ENCODE measurements at places on chromosomes 4 and X. TPM values are rescaled to one million over a fixed set of nuclear protein-coding genes. Genes with fewer than 3 reads are reported as not detected.

DNA sequence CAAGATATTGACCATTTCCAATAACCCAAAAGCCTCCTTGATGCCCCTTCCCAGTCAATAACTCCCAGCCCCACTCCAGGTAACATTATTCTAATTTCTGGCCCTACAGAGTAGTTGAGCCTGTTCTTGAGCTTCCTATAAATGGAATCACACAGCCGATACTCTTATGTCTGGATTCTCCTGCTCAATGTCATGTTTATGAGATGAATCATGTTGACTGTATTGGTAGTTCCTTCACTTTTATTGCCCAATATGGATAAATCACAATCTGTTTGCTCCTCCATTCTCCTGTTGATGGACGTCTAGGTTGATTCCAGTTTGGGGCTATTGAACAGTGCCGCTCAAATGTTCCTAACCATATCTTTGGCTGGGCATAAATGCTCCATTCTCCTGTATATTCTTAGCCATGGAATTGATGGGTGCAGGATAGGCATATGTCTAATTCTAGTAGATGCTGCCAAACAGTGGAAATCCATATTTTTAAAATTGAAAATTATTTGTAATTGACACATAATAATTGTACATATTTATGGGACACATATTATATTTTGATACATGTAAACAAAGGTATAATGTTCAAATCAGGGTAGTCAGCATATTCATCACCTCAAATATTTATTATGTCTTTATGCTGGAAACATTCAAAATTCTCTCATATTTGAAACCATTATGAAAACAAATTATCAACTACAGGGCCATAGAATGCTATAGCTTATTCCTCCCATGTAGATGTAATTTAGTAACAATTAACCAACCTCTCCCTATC is 40.5 kb upstream of the SLC2A9 start:
- DNase-seq = no peak

Gene NDNF
- 3.7 TPM for total RNA-seq

DNA sequence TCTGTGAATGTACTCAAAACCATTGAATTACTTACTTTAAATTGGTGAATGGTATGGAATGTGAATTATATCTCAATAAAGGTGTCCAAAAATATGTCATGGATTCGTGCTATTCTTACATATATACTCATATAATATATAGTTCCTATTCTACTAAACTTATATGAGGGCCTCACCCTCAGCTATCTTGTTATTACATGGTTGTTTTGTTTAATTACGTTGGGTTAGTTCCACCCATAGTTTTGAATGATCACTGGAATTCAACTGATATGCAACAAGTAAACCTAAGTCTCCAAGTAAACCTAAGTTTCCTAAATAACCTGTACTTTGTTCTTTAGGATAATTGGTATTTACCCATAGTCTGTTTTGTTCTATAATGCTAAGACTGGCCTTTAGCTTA is 30.6 kb upstream of the CD99L2 start:
- DNase-seq = no peak

DNA sequence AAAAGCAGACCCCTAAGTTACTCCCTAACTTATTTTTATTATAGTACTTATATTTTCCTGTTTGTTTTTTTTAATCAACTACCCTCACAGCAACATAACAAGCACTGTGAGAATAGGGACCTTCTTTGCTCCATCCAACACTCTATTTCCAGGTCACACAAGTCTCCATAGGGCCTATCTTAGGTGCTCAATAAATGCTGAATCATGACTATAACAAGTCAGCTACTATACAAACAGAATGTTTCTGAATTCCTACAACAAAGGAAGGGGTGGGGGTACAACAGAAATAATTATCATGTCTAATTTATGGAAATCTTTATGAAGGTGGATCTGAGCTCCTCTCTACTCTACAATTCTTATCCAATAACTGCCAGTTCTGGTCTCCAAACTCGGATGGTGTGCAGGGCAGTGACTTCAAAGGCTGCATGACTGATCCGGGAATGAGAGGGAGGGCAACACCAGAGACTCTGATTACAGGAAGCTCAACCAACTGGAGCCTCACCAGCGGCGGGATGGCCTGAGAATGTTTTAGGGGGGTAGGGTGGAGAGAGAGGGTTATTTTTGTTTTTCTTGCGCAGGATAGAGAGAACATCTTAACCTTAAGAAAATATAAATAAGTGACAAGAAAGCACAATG is 71.1 kb downstream of the HADH start:
- DNase-seq = no peak

Gene USP17L21
- total RNA-seq = not detected

Gene XG
- total RNA-seq = 43.2 TPM

GRCh38 chrX:16544969-16545368 is 105.0 kb upstream of the S100G start:
- DNase-seq = no peak

GRCh38 chr4:89344571-89344970 is 37.0 kb upstream of the GPRIN3 start:
- DNase-seq = no peak

- DNase-seq = no peak
These were observed 15.4 kb downstream of the CCDC110 start for GRCh38 chr4:185456131-185456530.

Gene LRCH2
- total RNA-seq = 0.42 TPM

GRCh38 chrX:37912304-37912703 is 64.9 kb upstream of the DYNLT3 start:
- no peak for DNase-seq

DNA sequence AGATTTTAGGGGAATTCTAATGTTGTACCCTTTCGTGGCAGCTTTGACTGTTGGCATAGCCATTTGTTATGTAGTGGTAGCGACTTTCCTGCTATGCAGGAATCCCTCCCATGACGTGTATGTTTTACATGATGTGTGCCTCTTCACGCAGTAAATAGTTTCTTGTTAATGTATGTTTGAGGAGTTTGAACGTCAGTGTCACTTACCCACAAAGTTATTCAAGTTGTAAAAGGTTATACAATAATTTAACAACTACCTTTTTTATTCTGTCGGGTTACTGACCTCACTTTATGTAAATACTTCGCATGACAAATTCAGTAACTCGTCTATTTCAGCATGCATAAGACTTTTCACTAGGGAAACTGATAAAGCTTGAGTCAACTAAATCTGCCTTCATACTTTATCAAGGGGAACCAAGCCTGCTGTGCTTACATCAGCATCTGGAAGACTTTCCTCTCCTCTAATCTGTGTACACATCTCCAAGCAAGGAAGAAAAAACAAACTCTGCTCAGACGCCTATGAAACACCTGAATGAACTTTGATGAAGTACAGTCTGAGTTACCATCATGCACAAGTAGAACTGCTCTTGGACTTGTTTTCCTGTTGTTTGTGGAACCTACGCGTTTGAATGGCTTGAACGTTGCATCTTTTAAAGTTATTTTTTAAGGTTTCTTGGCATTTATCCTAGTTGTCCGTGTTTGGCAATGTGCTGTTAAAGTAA is 61.2 kb downstream of the SLC9A6 start:
- no peak for DNase-seq

- DNase-seq = no peak
These were observed 6.3 kb downstream of the KLF3 start for GRCh38 chr4:38670109-38670901.

Gene SGMS2
- 88.8 TPM for total RNA-seq

DNA sequence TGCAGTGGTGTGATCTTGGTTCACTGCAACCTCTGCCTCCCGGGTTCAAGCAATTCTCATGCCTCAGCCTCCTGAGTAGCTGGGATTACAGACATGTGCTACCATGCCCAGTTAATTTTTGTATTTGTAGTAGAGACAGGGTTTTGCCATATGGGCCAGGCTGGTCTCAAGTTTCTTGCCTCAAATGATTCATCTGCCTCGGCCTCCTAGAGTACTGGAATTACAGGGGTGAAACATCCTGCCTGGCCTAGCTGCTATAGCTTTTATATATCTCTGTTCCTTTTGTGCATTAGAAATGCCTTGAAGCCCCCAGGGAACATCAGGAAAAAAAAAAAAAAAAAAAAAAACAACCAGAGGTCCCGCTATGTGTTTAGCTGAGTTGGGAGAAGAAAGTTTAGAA is 34.8 kb downstream of the UBE2K start:
- no peak for DNase-seq

Gene RLIM
- total RNA-seq = 20.8 TPM

DNA sequence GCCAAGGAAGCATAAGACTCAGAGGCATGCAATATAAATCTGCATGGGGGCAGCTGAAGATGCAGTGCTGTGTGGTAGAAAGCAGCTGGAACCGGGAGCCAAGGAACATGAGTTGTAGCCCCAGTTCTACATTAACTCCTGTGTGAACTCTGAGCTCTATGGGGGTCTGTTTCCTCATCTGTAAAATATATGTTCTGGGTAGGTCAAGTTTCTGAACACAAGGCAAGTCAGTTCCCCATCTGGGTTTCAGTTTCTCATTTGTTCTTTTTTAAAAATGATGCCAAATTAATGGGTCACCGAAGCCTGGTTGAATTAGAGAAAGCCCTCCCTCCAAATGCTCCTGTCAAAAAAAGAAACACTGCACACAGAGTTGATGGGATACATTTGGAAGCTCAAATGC is 24.0 kb downstream of the UNC5C start:
- no peak for DNase-seq

DNA sequence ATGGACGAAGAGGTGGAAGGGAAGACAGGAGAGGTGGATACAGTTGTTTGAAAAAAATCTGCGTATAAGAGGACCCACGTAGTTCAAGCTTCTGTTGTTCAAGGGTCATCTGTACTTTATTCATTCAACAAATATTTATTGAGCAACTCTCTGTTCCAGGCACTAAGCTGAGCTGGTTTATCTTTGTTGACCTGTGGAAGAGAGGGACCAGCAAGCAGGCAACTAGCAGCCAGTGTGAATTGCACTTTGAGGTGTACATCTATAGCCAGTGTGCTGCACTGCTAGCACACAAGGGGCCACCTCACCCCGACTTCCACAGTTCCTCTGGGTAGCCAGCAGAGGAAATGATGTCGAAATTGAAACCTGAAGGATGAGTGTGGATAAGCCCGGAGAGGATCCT is 191.4 kb downstream of the SOWAHB start:
- DNase-seq = no peak

DNA sequence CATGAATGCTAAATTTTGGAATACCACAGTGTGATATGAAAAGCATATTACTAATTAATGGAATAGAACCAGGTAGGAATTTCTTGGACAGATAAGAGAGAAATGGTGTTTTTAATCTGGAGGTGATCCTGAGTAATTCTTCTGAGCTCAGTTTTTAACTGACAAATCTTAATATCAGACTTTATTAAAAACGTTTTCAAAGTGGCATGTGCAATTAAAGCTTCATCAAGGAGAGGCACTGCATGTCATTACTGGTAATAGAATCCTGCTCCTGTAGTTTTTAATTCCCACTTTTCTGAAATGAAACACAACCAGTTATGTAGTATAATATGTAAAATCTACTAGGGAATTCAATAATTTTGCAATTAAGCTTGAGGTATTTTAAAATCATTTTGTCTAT is 7.0 kb upstream of the PTTG2 start:
- no peak for DNase-seq

DNA sequence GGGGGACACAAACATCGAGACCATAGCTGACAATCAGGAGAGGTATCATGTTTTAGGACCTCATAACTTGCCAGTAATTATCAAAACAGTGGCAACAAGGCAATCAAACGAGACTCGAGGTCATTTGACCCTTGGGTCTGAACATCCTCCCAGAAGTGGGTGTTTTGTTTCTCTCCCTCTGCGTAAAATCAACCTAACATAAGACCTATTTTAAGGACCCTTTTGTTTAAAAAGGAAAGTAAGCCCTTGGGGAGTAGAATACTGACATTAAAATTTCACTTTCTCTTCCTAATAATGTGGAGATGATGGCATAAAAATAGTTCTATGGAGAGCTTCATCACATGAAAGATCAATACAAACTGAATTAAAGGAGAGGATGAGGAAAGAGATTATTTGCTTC is 106.2 kb upstream of the PUDP start:
- no peak for DNase-seq

DNA sequence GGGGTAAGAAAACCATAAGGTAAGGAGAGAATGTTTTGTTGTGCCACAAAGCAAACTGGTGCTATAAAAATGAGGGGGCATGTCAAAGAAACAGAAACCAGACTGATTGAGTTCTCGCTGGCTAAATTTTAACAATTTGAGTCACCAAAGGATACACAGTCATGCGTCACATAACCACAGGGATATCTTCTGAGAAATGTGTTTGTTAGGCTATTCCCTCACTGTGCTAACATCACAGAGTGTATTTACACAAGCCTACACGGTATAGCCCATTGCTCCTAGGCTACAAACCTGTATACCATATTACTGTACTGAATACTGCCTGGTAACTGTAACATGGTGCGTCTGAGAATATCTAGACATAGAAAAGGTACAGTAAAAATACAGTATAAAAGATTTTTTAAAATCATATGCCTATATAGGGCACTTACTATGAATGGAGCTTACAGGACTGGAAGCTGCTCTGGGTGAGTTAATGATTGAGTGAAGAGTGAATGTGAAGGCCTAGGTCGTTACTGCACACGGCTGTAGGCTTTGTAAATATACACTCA is 50.1 kb downstream of the FBXW7 start:
- no peak for DNase-seq

DNA sequence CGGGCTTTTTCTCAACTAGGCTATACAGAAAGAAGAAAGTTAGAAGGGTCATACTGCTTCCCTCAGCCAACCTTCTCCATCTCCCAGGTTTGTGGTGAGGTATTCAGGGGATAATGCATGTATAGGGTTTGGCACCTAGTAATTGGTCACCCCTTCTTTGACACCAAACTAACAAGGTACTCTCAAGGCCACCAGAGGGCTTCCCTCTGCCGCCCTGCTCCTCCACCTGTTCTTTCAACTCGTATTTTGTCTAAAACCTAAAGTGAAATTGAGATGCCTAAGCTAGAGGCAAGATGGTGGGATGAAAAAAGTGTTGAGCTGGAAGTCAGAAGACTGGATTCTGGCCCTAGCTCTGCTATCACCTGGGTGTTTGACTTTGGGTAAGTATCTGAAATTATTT is 22.0 kb downstream of the CT47C1 start:
- DNase-seq = no peak

- no peak for DNase-seq
These were observed 25.7 kb upstream of the TRPC3 start for GRCh38 chr4:121977251-121978171.

DNA sequence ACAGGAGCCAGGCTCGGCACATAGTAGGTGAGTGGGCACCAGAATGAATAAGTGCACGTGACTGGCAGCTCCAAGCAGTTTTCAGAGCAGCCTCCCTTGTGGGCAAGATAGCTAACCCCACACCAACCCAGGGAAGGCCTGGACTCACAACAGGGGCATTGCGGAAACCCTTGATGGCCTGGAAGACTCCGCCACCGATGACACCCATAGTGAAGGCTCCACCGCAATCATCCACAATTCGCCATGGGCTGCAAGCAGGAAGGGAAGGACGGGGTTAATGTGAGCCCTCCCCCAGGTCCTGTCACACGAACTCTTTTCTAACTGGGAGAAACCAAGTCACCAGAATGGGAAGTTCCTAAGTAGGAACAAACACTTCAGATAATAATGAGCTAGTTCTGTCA is 957 bp downstream of the TIMM17B start:
- DNase-seq = no peak

- no peak for DNase-seq
These were observed 101.4 kb downstream of the GLRA2 start for GRCh38 chrX:14630733-14631132.

GRCh38 chr4:7136351-7136750 is 56.0 kb upstream of the SORCS2 start:
- DNase-seq = no peak

Gene DRD5
- total RNA-seq = not detected
